Stimulated activated CD8-positive, alpha-beta memory T cell treated with anti-CD3 and anti-CD28 coated beads, Interleukin-15, amount 100 ng/mL, for 4 hours (primary cell): ENCODE measurements at places on chromosomes 1 and 21.
A peak's percentile ranks its signal among the peaks of the same experiment; 100 is the strongest.

GRCh38 chr1:56526571-56527174 lies 52.7 kb downstream of the PLPP3 start:
- no peak for DNase-seq

DNA sequence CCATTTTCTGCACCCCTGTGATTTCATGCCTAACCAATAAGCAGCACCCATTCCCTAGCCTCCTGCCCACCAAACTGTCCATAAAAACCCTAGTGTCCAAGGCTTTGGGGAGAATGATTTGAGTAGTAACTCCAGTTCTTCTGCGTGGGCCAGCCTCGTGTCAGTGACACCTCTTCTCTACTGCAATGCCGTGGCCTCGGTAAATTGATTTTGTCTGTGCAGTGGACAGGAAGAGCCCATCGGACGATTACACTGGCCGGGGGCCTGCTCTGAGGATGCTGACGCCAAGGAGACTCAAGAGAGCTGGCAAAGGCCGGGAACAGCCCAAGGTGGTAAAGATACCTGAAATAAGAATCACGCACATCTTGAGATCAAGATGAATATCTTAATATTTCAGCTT lies 29.3 kb downstream of the RSPH1 start:
- DNase-seq: no peak

DNA sequence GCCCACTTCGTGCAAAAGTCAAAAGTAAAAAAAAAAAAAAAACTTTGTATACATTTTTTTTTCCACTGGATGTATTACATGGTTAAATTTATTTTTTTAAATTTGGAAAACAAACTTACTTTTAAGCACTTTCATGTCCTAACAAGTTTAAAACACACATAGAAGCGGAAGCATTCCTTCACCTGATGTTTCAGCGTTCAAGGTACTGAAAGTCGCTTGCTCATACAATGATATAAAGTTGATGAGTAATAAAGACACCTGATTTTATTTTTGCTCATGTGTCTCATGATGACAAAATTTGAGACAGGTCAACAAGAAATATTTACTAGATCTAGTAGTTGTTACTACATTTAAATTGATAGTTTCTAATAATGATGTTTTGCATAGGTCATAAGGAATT lies 35.5 kb downstream of the ADAMTS1 start:
- no peak for DNase-seq

- DNase-seq: no peak
Measured at GRCh38 chr1:30986755-30987154, 78.2 kb upstream of the SDC3 start.

DNA sequence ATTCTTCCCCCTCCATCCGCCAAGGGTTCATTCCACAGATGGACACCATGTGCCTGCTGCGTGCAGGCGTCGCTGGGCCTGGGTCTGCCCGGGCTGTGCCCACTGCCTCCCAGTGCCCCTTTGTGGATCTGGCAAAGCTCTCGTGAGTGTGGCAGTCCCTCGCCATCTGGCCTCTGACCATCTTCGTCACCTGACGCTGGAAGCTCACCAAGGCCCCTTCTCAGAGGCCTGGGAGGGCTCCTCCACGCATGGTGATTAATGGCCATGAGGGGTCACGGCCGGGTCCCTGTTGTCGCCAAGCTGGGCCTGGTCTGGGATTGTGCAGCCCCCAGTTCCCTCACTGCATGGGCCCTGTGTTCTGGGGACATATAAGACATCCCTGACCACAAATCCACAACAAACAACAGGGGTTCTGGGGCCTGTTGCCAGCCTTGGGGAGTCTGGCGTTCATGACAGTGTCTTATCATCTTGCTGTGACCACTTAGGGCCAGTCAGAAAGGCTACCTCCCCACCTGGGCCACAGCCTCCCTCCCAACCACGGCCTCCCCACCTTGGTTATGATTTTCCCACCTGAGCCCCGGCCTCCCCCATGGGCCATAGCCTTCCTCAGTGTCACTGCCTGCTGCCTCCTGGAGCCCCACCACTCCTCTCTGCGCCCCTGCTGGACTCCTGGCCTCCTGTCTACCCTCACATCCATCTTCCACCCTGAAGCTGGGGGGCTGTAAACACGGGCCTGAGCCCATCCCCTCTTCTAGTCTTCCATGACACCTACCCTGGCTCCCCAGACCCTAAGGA lies 27.9 kb downstream of the SLC45A1 start:
- no peak for DNase-seq

DNA sequence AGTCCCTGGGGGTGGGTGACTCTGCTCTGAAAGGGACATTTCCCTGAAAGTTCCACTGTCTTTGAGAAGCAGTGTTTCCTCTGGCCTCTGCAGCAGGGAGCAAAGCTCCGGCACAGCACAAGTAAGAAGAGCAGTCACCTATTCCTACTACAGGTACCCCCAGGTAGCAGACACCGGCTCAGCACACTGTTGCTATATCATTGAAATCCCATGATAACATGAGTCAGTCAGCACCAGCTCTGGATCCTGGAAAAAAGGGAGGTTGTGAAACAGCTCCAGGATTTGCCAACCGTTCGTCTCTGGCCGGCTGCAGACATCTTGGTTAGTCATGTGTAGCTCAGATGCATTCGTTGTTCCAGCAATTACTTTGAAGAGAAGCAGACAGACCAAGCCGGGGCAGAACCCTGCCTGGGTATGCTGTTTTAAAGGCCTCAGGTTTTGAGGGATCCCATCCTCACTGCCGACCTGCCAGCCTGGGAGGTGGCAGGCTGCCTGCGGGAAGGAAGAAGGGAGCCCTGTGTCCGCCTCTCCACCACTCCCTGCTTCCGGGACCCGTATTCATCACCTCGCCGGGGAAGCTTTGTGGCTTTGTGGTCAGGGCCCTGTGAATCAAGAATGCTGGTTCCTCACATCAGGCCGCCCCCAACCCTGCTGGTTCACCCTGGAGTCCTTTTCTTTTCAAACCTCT lies 139.2 kb downstream of the CLIC6 start:
- peak; percentile 40 for DNase-seq

DNA sequence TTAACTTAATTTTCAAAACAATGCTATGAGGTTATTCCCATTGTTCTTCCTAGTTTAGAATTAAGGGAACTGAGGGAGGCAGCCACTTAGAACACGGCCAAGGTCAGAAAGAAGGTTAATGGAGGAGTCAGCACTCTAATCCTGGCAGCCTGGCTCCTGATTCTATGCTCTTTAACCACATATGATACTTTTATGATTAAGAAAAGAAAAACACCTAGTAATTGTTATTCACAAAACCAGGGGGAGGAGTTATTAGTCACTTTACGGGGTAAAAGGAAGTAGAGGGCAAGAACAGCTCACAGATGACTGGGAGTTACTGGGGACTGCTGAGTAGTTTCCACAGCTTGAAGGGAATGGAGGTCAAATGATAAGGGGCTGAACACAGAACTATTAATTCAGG lies 38.6 kb downstream of the GADD45A start:
- DNase-seq: no peak

DNA sequence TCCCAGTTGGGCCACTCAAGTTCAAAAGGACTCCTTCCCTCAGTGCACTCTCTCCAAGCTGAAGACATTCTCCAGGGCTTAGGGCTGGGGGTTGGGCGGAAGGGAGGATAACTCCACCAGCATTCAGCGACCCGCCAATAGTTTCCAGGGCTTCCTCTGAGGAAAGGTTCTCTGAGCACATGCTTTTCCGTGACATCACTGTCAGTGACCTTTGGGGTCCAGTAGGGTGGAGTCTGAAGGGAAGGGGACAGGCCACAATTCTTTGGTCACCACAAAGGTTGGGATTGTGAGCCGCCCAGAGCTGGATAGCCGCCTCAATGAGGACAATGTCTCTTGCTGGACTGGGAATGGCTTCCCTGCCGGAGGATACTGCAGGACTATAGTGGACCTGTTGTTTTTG lies 22.8 kb upstream of the RXRG start:
- no peak for DNase-seq

- DNase-seq: peak; percentile 38
Measured at GRCh38 chr1:207454046-207454964, at the start of gene CR2. TSS of gene CR2 (plus strand) at chr1:207454328. CDS start at chr1:207454419, 91 bp downstream.

GRCh38 chr1:79353224-79353623 lies 346.7 kb upstream of the ADGRL4 start:
- DNase-seq: no peak
